Eye (tissue), 1 donor: ENCODE measurements at places on chromosomes 3 and 15.

GRCh38 chr3:13998831-13999230 lies 119.0 kb upstream of the WNT7A start:
- DNase-seq, result no peak

- no peak for DNase-seq
These were observed 85.6 kb upstream of the PDZRN3 start for GRCh38 chr3:73710340-73710739.

DNA sequence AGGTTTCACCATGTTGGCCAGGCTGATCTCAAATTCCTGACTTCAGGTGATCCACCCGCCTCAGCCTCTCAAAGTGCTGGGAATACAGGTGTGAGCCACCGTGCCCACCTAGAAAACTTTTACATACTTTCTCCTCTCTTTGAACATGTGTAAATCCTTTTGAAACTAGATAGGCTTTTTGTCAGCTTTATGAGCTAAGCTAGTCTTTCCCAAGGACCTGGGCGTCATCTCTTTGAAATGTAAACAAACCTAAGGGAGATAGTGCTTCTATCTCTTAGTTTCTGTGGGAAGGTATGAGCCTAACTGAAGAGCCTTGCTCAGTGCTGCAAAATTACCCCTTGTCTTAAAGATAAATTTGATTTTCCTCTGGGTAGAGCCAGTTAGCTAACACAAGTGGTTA lies 4.8 kb downstream of the CX3CR1 start:
- no peak for DNase-seq

- DNase-seq, result no peak
These were observed 51.7 kb upstream of the HES1 start for GRCh38 chr3:194084284-194084683.

GRCh38 chr3:106333911-106334618 lies 465.3 kb upstream of the CBLB start:
- no peak for DNase-seq

GRCh38 chr3:38643090-38643489 lies 6.4 kb downstream of the SCN5A start:
- no peak for DNase-seq

DNA sequence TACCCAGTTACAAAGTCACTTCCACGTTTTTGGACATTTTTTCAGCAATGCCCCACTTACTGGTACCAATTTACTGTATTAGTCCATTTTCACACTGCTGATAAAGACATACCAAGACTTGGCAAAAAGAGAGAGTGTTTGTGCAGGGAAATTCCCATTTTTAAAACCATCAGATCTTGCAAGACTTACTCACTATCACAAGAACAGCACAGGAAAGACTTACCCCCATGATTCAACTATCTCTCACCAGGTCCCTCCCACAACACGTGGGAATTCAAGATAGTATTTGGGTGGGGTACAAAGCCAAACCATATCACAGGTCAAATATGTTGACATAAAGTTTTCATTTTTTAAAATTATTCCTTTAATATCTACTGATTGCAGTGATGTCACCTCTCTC lies 16.2 kb upstream of the ABI3BP start:
- DNase-seq, result no peak

GRCh38 chr3:7190095-7190494 lies 329.2 kb downstream of the GRM7 start:
- no peak for DNase-seq

GRCh38 chr3:41716471-41716870 lies 245.4 kb downstream of the ULK4 start:
- DNase-seq, result peak; percentile 50

- no peak for DNase-seq
These were observed 81.7 kb downstream of the PRICKLE2 start for GRCh38 chr3:64143409-64144130.

GRCh38 chr15:70585707-70586034 lies 177.7 kb downstream of the UACA start:
- no peak for DNase-seq

DNA sequence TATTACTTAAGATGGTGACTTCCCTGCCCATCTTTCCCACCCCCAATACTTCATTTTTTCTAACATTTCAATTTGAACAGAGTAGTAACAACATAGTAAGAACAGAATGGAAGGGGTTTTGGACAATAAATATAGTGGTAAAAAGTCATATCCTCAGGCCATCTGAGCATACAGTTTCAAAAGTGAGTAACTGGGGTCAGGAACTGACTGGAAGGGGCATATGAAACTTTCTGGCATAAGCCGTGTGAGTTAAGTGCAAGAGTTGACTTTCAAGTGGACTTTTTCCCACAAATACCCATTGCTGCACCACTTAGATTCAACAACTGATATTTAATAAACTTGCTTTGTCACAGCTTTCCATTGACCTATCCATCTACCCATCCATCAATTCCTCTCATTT lies 153.5 kb upstream of the IL12A start:
- no peak for DNase-seq

GRCh38 chr15:89999676-90000185 lies 1.4 kb upstream of the ZNF710 start:
- peak; percentile 88 for DNase-seq

GRCh38 chr3:151290673-151291072 lies 12.3 kb upstream of the P2RY14 start:
- DNase-seq, result peak; percentile 32

- no peak for DNase-seq
These were observed 1.1 kb downstream of the HDGFL3 start for GRCh38 chr15:83206526-83207008.

GRCh38 chr3:9168241-9168741 lies 81.2 kb downstream of the SRGAP3 start:
- DNase-seq, result peak; percentile 63

DNA sequence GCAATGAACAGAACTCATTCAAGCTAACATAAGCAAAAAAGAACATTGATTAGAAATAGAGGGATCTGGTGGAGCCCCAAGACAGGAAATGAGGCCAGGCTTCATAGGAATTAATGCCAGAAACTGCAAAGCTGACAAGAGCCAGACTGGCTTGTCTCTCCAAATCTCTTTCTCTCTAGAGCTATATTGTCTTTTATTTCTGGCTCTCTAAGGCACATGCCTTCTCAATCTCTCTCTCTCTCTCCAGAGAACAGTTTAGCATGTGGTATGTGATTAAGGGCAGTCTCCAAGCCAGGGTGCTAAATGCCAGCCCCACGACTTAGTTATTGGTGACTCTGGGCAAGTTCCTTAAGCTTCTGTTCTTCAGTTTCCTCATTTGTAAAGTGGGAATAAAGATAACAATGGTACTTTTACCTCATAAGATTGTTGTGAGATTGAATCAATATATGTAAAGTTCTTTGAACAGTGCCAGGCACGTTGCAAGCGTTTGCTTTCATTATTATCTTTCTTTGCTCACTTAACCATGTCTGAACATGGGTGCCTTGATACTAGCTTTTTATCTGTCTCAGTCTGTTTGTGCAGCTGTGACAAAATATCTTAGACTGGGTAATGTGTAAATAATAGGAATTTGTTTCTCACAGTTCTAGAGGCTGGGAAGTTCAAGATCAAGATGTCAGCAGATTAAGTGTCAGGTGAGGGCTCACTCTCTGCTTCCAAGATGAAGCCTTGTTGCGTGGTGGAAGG lies 123.2 kb downstream of the BDH1 start:
- DNase-seq, result peak; percentile 34

GRCh38 chr15:88100181-88100580 lies 156.4 kb downstream of the NTRK3 start:
- no peak for DNase-seq

DNA sequence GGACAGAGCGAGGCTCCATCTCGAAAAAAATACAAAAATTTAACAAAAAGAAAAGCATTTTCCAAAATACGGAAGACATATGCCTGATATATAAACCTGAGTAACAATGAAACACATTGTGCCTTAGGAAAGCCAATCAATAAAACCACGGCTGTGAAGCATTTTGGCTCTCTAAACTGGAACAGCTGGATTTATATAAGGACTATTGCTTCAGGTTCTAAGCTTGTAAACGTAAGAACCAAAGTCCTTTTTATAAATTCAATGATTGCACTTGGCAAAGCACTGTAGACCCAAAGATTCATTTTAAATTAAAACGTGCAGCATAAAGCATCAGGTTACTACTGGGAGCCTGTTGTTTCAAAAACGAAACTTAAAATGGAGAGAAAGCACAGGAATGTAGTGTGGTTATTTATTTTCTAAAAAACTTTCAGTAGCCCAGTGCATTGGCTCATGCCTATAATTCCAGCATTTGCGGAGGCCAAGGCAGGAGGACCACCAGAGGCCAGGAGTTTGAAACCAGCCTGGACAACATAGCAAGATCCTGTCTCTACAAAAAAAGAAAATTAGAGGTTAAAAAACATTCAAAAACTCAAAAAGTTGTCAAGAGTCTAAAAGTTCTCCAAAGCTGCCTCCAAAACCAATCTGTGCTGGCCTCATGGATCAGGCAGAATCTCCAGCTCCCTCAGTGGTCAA lies 61.5 kb downstream of the USF3 start:
- no peak for DNase-seq

GRCh38 chr15:88894819-88895767 lies at the start of gene HAPLN3:
Gene HAPLN3, minus strand, starts transcription at chr15:88895544. Its CDS starts 8,246 bp downstream, at chr15:88887298.
- peak; percentile 54 for DNase-seq

- no peak for DNase-seq
These were observed 43.2 kb upstream of the PRR23E start for GRCh38 chr3:127149621-127150310.

- no peak for DNase-seq
These were observed 37.4 kb downstream of the KLF15 start for GRCh38 chr3:126319701-126320295.

- no peak for DNase-seq
These were observed 969.0 kb upstream of the ALCAM start for GRCh38 chr3:104397713-104398112.

DNA sequence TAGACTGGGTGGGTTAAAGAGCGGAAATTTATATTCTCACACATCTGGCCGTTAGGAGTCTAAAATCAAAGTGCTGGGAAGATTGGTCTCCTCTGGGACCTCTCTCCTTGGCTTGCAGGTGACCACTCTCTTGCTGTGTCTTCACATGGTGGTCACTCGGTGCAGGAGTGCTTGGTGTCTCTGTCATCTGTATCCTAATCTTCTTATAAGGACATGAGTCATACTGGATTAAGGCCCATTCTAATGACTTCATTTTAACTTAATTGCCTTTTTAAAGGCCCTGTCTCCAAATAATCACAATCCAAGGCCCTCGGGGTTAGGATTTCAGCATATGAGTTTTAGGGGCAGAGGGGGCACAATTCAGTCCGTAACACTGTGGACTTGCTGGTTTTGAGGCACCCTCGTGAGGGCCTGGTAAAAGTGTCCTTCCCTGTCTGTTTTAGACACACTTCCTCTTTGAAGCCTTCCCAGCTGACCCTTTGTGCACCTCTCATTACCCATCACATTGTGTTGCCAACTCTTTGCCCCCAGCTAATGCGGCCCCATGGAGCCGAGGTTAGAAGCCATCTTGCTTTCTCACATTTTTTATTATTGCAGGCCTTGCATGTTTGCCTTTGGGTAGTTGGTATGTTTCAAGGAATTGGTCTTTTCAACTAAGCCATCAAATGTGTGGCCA lies 3.2 kb downstream of the XYLB start:
- no peak for DNase-seq

- no peak for DNase-seq
These were observed 13.7 kb downstream of the PLEKHO2 start for GRCh38 chr15:64855205-64855975.

DNA sequence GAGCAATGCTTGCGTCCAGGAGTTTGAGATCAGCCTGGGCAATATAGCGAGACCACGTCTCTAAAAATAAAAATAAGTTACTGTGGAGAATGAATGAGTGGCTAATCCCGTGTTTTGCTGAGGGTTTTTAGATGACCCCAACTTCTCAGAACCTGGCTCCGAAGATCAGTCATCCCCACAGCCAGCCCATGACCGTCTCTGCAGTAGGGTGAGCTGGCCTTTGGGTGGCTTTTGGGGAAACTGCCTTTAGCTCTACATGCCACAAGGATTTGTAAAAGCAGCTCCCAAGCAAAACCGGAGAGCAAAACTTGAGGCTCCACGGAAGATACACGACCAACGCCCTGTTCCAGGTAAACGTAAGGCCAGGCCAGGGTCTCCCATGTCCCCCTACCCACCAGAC lies 39.2 kb upstream of the TFRC start:
- DNase-seq, result no peak

- no peak for DNase-seq
These were observed 72.3 kb upstream of the ZNF280D start for GRCh38 chr15:56805466-56806147.

DNA sequence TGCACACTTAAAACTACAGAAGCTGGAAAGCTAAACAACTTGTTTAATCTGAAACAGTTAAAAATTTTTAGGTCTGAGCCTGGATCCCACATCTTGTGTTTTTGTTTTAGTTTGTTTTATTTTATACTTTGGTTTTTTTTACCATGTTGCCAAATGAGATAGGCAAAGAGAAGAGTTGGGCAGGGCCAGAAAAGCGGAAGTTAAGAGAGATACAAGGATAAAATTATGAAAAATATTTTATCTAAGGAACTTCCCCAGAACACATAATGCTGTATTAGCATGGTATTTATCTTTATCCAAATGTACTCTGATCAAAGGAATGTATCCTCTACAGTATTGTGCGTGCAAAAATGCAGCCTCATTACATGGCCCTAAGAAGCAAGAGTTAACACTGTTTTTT lies 50.7 kb downstream of the PROS1 start:
- no peak for DNase-seq

DNA sequence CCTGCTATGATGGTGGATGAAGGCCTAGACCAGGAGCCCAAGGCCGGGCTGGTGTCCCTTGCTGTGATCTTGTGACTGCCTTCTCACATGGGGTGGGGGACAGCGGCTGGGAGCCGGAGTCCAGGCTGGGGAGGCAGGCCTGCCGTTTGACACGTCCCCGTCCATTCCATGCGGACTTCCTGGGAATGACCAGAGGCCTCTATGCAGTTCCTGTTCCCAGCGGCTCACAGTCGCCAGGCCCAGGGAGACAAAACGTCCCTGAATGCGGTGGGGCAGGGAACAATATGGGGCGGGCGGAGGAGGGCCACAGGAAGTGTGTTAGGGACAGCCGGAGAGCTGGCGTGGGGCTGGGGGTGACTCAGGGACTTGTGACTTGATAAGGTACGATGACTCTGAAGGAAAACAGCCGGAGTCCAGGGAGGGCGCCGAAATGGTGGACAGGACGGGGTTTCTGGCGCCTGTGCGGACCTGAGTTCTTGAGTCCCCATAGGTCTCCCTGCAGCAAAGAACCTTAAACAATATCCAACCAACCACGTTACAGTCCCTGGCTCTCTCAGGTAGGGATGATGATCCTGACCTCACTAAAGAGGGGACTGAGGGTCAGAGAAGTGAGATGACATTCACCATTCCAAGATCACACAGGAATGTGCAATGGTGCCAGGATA lies 40.5 kb upstream of the SMAD6 start:
- no peak for DNase-seq

- DNase-seq, result no peak
These were observed 83.4 kb downstream of the CCK start for GRCh38 chr3:42182555-42182954.

- DNase-seq, result no peak
These were observed 2.0 kb downstream of the GALNT15 start for GRCh38 chr3:16176391-16177030.

GRCh38 chr15:29083161-29083560 lies 186.5 kb downstream of the NSMCE3 start:
- DNase-seq, result no peak

- no peak for DNase-seq
These were observed 25.9 kb upstream of the FBN1 start for GRCh38 chr15:48671103-48672022.
